ENCODE measurements at places on chromosomes 6 and 20. TPM values are rescaled to one million over a fixed set of nuclear protein-coding genes. Genes with fewer than 3 reads are reported as not detected.

DNA sequence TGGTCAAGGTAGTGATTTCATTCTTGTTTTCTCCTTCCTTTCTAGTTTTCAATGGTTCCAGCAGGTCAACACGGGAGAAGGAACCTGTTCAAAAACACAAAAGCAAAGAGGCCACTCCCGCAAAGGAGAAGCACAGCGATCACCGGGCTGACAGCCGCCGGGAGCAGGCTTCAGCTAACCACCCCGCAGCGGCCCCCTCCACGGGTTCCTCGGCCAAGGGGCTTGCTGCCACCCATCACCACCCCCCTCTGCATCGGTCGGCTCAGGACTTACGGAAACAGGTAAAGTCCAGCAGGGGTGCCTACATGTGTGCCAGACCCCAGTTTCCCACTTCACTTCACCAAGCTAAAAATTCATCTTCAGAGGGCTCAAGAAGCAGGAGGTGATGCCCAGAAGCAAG is 175.6 kb downstream of the DTNBP1 start:
- no peak for DNase-seq

- DNase-seq = no peak
Observed at GRCh38 chr20:40797425-40797824, 108.4 kb upstream of the MAFB start.

DNA sequence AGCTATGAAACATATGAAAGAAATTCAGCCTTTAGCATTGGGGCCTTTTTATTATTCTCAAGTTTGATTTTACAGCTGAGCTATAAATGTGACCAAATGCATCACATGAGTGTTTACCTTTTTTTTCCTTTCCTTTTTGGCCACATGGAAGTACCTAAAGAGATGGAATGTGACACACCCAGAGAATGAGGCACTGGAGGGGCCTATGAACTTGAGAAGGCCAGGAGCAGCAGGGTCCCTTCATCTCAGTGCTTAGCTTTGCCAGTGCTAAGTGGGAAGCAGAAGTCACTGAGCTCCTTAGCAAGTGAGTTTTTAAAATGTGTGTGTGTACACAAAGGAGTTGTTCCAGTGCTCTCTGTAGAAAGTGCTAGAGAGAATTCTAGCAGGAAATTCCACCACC is 44.7 kb downstream of the RREB1 start:
- DNase-seq = peak; percentile 53

- no peak for DNase-seq
Observed at GRCh38 chr6:13470238-13471140, 16.9 kb downstream of the GFOD1 start.

- no peak for DNase-seq
Observed at GRCh38 chr20:2259731-2260130, 36.1 kb upstream of the TGM3 start.

The MROH8 gene
- total RNA-seq = 4.0 TPM

The KCNQ2 gene
- total RNA-seq = 6.8 TPM

The PCSK2 gene
- total RNA-seq = 0.51 TPM

- no peak for DNase-seq
Observed at GRCh38 chr6:33634946-33635345, 13.8 kb downstream of the ITPR3 start.

All from lung (tissue), 17 donors.